ENCODE measurements at places on chromosomes 7 and 10.

DNA sequence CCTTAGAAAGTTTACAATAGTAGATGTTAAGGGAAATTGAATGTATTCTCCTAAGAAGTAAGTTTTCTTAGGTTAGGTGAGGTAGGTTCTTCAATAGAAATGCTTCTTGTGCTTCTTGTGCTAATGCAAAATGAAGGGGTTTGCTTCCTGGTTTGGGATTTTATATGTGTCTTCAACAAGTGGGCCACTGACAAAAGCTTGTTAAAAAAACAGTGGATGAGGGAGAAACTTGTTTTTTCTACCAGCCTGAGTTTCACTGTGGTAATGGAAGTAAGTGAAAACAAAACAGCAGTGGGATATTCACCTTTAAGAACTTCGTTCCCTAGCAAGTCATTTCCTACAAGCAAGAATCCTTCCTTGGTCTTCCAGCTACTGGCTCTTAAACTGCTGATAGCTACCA lies 107.5 kb downstream of the FOXP2 start:
- DNase-seq = no peak

DNA sequence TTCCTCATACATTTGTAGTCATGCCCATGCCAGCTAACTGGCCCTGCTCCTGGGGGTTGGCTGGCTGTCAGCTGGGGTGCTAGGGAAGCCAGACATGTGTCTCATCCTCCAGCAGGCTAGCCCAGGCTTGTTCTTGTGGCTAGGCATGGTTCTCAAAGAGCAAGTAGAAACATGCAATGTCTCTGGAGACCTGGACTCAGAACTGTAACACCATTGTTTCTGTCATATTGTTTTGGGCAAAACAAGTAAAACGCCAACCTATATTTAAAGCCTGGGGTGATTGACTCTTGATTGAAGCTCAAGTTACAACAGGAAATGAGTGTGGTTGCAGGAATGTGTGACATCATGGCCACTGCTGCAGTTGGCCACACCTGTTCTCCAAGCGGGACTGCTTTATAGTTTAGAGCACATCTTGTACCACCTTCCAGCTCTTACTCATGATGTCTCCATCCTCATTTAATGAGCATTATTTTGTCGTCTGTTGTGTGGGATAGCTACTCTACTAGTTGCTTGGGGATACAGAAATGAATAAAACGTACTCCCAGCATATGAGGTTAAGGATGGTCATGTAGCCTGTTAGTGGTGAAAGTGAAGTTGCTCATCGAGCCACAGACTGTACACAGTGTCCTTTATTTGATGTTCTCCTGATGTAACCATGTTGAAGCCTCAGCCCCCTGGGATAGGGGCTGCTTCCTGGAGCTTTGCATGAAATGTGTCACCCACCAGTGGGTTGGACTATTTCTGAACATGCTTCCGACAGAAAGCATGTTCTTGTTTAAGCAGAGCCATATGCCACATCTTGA lies 168.4 kb downstream of the SORCS3 start:
- DNase-seq = no peak

DNA sequence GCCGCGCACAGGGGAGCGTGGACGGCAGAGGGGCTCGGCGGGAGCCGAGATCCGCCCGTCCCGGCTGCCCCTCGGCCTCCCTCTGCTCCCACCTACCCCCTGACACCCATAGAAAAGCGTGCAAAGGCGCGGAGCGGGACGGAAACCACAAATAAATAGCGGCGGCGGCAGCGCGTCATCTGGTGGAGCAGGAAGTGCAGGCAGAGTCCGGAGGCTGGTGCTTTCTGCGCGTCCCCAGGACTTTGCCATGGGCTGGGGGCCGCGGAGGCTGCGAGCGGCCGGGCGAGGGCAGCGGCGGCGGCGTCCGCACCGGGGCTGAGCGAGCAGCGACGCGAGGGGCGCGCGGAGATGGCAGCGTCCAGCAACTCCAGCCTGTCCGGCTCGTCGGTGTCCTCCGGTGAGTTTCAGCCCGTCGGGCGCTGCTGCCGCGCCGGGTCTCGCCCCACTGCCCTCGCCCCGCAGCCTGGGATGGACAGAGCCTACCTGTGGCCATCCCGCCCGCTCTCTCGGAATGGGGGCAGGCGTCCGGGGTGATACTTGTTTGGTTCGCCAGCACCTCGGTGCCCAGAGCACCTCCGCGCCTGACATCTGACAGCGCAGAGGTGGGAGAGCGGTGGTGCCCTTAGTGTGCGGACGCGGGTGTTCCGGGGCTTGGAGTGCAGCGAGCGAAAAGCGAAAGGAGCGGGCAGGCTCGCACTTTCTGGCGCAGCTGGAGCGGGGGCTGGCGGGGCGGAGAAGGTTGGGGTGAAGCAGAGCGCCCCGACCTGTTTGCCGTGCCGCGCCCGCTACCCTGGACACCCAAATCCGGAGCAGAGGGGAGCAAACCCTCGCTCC lies at the start of gene CHN2:
CHN2 (plus strand) TSS at position 182 of the 834 bp plus-strand sequence.
- peak; percentile 33 for DNase-seq

DNA sequence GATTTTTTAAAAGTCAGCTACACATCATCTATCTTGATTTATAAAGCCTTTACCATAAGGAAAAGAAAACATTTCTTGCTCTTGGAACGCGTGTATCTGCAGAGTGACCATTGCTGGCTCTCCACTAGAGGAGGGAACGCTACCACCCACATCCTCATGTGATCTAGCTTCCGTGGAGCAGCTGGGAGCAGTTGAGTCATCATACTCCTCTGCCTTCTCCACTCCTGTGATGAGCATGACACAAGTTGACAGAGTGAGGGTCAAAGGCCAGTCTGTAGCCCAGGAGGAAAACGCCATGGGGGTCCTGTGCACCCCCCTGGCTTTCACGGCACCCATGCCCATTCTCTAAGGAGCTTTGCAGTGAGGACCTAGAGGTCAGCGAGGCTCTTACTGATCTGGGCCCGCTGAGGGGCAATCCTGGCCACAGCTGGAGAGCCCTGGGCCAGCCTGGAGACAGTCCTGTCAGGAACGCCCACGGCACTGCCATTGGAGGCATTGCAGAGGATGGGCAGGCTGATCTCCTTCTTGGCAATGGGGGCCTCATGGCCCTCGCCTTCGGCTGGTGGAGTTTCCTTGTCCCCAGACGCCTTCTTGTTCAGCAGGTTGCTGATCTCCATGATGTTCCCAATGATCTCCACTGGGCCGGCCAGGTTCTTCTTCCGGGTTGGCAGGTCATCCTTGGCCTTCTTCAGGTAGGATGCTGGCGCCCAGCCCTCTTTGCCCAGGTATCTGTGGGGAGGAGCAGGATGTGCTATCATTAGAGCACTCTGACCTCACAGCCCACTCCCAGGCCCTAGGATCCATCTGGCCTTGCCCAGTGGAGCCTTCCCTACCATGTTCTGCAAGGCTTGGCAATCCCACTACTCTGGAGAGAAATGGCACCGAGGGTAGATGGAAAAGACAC lies 119.2 kb downstream of the NEURL1 start:
- no peak for DNase-seq

- no peak for DNase-seq
Measured at GRCh38 chr7:17687361-17687760, 252.9 kb downstream of the SNX13 start.

- no peak for DNase-seq
Measured at GRCh38 chr10:58996063-58996462, 180.4 kb upstream of the PHYHIPL start.

DNA sequence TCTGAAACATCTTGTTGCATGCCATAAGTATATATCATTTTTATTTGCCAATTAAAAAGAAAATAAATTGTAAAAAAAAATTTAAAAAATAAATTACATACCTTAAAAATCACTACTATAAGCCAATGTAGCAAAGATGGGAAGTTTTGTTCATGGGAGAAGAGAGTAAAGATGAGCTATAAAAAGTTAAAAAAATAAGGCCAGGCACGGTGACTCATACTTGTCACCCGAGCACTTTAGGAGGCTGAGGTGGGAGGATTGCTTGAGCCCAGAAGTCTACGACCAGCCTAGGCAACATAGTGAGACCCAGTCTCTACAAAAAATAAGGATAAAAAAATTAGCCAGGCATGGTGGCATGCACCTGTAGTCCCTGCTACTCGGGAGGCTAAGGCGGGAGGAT lies 8.4 kb upstream of the STK32C start:
- no peak for DNase-seq

GRCh38 chr10:113138937-113139585 lies 189.0 kb downstream of the TCF7L2 start:
- DNase-seq = no peak

DNA sequence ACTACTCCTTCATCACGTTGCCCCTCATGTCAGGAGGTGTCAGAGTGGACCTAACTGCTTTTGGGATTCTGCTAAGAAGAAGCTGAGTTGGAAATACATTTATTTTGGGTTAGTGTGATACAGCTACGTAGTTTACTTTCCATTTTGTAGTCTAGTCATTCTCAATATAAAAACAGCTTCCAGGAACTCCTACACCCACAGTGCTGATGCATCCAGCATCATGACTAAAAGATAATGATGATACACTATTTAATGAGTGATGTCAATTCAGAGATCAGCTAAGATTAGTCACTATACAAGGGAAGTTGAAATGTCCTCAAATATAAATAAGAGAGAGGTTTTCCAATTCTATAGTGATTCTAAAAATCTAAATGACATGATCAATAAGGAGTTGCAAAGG lies 264.2 kb upstream of the SLC26A5 start:
- DNase-seq = no peak

- DNase-seq = no peak
Measured at GRCh38 chr7:1012004-1012715, 29.2 kb downstream of the CYP2W1 start.

DNA sequence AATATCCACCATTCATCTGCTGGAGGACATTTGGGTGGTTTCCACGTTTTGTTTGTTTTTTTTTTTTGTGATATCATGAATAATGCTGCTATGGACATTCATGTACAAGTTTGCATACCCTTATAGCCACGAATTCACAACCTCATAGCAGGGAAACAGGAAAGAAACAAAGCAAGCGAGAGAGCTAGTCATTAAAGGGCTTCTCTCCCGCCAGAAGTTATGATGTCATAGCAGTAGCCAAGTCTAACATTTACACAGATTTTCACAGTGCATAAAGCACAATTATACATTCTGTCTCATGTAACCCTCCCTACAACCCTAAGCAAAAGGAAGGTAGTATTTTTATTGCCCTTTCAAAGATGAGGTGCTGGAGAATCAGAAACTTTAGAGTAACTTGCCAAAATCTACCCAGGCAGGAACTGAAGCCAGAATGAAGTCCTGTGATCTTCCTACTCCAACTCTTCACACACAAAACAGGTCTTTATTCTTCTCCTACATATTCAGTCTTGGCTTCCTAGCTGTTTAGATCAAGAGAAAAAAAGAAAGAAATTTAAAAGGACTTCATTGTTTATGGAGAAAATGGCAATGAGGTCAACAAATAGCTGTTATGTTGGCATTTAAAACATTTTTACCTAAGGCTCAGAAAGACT lies 33.9 kb upstream of the GPAM start:
- no peak for DNase-seq

DNA sequence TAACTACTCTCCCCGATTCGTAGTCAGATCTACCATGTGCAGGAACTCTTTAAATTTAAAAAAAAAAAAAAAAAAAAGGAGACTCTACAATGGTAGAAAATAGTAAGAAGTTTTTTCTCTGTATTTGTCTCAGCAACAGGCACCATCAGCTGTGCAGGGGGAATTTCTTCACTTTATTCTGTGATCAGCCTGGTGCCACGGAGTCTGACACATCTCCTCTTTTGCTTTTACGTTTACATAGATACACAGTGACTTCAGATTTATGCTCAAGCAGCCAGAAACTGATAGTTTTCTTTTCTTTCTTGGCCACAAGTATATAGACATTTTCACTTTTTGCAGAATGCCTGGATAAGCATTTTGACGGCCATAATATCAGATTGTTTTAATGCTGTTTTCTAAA lies 190.6 kb upstream of the AKR1E2 start:
- no peak for DNase-seq

- no peak for DNase-seq
Measured at GRCh38 chr10:74875966-74876365, 49.6 kb downstream of the KAT6B start.

DNA sequence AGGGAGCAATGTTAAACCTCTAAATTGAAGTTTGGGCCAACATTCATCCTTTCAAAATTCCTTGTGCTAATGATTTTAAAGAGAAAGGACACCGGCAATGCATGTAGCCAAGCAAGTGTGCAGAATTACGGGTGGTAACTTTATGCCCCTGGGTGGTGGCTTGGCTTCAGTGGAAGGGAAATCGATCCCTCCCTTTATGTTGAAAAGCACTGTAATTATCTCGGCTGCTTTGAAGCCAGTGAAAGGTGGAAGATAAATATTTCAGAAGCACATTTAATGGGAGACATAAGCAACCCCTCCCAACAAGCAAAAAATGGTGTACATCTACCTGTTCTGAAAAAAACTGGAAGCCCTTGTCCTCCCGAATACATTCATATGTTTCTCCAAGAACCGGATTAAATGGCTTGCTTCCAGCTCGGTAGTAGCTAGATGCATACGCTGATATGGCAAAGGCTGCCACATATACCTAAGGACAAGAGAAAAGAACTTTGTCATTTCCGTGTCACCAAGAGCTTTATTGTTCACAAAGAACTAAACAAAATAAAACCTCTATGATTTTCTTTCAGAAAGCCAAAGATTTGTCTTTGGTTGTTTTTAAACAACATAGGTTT lies 73.3 kb upstream of the GSDME start:
- DNase-seq = no peak

GRCh38 chr10:46106410-46107255 lies 60.6 kb upstream of the MSMB start:
- DNase-seq = no peak

GRCh38 chr10:48493083-48493871 lies 111.6 kb downstream of the ARHGAP22 start:
- no peak for DNase-seq

DNA sequence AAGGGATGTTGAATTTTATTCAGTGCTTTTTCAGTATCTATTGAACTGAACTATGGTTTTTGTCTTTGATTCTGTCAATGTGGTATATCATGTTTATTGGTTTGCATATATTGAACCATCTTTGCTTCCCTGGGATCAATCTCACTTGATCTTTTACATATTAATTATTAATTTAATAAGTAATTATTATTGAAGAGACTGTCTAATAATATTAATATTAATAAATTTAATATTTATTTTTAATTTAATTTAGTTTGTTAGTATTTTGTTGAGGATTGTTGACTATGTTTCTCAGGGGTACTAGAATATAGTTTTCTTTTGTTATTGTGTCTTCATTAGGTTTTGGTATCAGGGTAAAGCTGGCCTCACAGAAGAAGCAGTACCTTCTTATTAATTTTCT lies 26.5 kb upstream of the TRA2A start:
- no peak for DNase-seq

- DNase-seq = no peak
Measured at GRCh38 chr10:22684699-22685098, 29.7 kb downstream of the PIP4K2A start.

Measured in stimulated activated CD8-positive, alpha-beta memory T cell treated with anti-CD3 and anti-CD28 coated beads, Interleukin-12 subunit alpha, Interleukin-12 subunit beta, amount 100 ng/mL, for 1 hour (primary cell).